Stimulated activated CD8-positive, alpha-beta memory T cell treated with anti-CD3 and anti-CD28 coated beads, Interleukin-4, amount 100 ng/mL, for 4 hours (primary cell): ENCODE measurements at places on chromosomes 3 and 15.

GRCh38 chr15:55993804-55994560 lies 570 bp upstream of the NEDD4 start:
- no peak for DNase-seq

- DNase-seq: no peak
Measured at GRCh38 chr3:153291059-153291685, 129.1 kb downstream of the RAP2B start.

- no peak for DNase-seq
Measured at GRCh38 chr15:78509726-78510312, 2.4 kb downstream of the HYKK start.

GRCh38 chr3:194205675-194206133 lies 69.8 kb downstream of the HES1 start:
- no peak for DNase-seq

DNA sequence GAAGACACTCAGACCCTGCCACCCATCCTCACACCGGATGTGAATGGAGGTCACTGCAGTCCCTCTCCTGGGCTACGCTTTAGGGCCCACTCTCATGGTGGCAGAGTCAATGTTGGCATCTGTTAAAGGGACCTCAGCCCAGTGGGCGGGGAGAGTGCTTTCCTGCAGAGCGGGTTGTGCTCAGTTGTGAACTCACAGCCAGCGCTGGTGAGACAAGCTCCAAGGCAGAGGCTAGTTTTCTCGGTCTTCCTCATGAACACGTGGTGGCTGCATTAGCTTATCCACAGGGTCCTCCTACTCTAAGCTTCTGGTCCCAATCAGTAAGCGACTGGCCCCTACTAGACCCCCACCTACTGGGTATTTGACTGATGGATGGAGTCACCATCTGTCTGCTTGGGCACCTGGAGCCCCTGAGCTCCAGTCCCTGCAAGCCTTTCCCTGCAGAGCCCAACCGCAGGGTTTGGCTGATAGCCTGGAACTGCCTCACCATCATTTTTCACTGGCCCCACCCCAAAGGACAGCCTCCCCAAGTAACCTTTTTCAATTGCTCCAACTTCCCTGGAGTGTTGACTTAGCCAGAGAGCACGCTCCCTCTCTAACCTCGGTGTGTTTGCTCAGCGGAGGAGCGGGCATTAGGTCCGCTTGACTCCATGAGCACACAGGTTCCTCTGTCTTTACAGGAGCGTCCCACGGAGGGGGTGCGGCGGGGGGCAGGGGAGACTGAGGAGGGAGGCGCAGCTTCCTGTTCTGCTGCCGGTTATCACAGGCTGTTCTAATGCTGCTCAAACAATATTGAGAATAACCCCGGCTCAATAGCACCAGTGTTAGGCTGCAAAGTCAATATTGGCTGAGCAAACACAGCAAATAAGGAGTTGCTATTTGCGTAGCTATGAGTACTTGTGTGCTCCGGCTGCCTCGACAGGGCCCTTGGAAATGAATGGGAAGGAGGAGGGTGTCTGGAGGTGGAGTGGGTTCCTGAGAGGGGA lies 141.7 kb downstream of the RPLP1 start:
- no peak for DNase-seq

GRCh38 chr3:159025733-159026132 lies 223.9 kb downstream of the MFSD1 start:
- no peak for DNase-seq

DNA sequence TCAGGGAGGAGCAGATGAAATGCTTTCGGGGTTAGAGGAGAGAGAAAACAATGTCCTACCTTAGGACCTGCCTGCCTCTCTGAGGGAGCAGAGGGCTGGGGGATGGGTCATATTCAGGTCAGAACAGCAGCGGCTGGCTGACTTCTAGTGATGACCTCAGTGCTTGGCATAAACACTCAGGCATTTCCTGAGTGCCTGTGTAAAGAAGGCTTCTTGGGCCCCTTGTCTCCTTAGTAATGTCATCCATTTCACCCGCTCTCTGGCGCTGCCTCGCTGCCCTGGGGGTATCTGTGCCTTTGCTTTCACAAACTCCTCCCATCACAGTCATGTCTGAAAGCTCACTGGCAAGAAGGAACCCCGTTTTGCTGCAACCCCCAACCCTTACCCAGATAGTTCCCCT lies 82.9 kb upstream of the GSK3B start:
- DNase-seq: no peak

GRCh38 chr3:105837143-105837740 lies 31.6 kb downstream of the CBLB start:
- DNase-seq: no peak

DNA sequence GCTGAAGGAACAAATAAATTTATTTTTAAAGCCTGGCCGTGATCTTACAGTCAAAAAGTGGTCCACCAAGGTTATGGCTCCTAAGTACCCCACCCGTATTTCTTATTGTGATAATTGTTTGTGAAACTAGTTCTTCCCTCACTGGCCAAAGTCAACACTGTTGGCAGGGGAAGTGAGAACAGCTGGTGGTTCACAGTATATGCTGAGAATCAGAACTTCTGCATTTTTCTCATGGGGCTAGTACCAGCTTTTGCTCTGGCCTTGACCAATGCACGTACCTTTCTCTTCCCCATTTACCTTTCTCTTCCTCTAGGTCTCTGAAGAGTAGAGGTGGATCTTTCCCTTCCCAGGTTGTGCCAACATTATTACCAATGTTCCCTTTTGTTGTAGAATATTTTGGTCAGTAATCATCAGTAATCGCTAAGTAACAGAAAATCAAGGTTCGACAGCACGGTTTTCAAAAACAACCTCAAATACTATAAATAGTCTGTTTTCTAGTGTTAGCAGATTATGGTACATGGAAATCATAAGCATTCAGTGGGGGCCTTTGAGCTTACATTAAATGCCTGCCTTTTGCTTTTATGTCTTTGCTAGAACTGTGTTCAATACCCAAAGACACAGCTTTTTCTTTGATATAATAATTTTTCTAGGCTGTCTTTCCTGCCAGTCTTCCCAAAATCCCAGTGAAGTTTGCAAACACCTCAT lies 268.0 kb downstream of the LPP start:
- DNase-seq: no peak

GRCh38 chr3:188077160-188077799 lies 76.7 kb upstream of the LPP start:
- DNase-seq: no peak

DNA sequence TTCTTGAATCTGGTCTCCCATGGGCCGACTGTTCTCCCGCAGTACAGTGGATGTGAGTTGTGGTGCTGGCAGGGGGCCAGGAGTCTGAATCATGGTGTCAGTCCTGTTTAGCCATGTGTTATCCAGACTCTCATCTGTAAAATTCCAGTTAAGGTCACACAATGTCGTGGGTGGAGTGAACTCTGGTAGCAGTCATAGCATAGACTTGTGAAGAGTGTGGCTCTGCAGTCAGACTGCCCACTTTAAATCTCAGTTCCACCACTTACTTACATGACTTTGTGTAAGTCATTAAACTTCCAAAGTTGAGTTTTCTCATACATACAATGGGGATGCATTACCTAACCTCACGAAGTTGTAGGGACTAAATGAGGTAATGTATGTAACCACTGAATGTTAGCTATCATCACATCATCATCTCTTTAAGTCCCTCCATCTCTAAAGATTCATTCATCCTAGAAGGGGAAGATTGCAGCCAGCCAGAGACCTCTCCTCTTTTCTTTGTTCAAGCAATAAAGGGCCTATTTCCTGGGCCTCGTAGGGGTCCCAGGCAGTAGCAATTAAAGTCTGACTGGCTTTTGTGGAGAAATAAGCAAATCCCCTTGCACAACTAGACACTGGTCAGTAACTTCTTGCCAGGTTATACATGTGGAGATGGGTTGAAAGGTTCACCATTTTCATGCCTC lies 93.9 kb downstream of the PCCB start:
- DNase-seq: no peak

DNA sequence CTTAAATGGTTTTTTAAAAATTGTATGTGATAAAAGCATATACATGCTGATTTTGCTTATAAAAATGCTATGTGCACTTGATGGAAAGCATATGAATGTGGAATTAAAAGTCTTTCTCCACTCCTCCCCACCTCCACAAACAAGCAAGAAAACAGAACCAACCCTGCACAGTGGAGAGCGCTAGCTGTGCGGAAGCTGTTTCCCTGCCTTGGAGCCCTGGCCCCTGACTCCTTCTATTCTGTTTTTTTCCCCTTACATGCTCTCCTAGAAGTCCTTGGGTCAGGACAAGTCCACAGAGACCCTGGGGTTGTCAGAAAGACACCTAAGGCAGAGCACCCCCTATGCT lies 64.2 kb downstream of the BOC start:
- no peak for DNase-seq

GRCh38 chr15:51403072-51403878 lies 61.8 kb downstream of the GLDN start:
- DNase-seq: no peak

GRCh38 chr3:190266913-190267290 lies 55.3 kb downstream of the CLDN1 start:
- no peak for DNase-seq

DNA sequence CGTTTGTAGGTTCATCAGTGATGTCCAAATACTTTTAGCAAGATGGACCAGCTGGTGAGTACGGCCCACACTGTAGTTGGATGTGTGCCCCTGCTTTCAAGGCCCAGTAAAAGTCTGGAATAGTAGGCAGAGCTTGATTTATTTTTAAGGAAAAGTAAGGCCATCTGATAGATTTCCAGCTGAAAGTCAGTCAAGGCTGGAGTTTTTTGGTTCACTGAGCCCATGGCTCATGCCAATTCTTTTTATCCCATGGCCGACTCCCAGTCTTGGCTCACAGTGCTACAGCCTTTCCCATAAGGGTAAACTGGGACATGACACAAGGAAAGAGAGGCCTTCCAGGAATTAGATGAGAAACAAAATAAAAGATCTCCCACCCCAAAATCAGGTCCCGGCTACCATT lies 13.5 kb downstream of the CCDC80 start:
- no peak for DNase-seq

- no peak for DNase-seq
Measured at GRCh38 chr15:67510597-67511190, 10.2 kb upstream of the C15orf61 start.
